CD4-positive, alpha-beta T cell treated with Interleukin-17A for 1 hour (primary cell): ENCODE measurements at places on chromosomes 2 and 18.

- no peak for DNase-seq
These were observed 194.3 kb downstream of the MTX2 start for GRCh38 chr2:176463546-176463945.

- no peak for DNase-seq
These were observed 401.9 kb downstream of the LRP1B start for GRCh38 chr2:141728886-141729285.

GRCh38 chr2:5694306-5694705 is 2.1 kb downstream of the SOX11 start:
- DNase-seq = no peak

DNA sequence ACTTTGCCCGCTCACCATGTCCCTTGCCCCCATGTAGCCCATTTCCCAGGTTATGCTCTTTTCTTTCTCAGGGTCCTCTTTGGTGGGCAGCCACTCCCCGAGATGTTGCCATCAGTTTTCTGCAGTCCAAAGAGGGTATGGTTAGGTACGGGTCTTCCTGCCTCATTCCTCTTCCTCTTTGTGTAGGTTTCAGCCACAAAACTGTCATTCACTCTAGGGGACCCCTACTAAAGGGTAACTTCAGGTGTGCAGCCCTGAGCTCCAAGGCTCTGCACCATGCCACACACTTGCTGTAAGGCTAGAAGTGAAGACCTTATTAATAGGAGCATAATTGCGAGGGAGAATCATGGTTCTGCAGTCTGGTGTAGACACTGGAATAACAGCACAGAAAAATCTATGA is 99.8 kb upstream of the ZNF397 start:
- DNase-seq = no peak

DNA sequence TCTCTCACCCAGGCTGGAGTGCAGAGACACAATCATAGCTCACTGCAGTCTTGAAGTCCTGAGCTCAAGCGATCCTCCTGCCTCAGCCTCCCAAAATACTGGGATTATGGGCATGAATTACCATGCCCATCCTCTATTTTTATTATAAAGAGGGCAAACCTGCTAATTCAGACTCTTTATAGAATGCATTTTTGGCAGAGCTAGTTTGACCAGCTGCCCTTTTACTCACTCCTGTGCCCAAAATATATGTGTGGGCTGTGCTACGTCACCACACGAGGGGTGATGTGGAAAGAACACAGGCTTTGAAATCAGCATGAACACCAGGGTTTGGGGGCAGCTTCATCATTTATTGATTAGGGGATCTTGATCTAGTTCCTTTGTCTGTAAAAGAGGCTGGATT is 137.8 kb downstream of the CLIP4 start:
- no peak for DNase-seq

DNA sequence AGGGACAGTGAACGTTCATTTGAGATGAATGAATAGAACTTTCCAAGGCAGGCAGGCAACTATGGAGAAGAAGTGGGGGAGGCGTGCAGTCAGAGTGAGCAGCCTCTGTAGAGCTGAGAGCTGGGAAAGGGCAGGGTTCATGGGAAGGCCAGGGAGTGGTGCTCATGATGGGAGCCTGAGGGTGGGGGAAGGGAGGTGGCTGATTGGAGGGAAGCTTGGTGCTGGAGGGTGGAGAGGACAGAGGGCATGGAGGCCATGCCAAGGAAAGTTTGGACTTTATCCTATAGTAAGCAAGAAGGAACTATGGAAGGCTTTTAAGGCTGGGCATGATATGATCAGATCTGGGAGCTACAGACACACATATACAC is 47.6 kb upstream of the LGALSL start:
- DNase-seq = no peak

DNA sequence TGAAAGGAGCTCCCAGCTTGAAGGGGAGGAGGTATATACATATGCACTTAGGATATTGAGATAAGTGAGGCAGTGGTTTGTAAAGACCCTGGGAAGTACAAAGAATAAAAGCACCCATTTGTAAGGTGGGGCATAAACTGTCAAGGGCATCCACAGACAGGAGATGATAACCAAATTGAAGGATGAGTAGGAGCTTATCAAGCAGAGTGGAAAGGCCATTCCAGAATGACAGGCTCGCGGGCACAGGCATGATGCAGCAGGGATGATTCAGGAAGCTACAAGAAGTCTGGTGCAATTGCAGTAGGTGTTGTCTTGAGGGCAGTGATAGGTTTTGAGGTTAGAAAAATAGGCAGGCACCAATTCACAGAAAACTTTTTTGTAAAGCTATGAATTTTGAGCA is 504.8 kb downstream of the PIK3C3 start:
- DNase-seq = no peak
